Activated CD4-positive, CD25-positive, alpha-beta regulatory T cell treated with anti-CD3 and anti-CD28 coated beads, Interleukin-2, amount 50 U/mL, for 16 hours (primary cell): ENCODE measurements at places on chromosomes 5 and 9.

DNA sequence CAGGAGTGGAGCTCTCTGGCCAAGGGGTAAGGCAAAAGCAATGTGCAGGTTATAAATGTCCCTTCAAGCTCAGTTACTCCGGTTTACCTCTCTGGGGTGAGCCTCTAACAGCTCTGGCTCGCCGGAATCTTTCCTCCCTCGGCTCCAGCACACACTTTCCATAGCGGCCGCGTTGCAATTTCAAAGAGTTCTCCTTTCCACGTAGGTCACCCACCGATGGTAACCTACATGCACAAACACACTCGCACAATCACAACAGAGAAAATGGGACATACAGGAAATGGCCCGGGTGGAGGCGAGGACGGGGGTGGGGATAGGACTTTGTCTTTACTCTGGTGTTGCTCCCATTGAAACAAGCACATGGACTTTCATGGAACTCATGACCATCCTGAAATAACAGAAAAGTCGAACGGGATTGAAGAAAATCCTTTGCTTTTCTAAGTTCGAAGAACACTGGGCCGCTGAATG lies 1.2 kb downstream of the LHFPL2 start:
- DNase-seq: no peak

GRCh38 chr9:136108648-136109266 lies 9.9 kb downstream of the TMEM250 start:
- DNase-seq: no peak

DNA sequence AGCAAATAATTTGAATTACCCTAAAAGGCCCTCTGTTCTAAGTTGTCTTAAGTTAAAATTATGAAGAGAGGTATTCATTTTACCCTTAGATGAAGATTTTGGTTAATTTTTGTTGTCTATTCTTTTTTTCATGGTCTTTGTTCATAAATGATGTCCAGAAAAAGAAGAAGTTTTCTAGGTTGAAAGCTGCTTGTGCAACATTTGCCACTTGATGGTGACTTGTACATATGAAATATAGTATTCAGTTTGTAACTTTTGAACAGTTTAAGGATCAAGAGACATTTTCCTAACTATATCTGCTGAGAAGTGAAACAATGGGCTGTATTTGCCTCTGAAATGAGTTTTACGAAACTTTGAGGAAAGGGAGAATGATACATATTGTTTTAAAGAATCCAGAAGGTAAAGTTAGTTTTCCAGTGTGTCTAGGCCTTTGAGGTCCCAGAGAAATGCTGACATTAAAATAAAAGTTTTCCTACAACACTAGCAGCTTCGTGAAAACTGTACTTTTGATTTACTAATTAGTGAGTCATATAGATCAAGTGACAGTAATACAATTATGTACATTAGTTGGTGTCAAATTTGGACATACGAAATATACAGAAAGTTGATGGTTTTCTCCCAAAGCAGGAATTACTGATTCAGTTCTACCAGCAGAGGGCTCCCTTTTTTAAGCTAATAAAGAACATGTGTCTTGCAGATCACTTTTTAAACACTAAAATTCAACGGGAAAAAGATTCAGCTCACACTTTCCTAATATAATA lies 70.5 kb downstream of the PIK3R1 start:
- no peak for DNase-seq

DNA sequence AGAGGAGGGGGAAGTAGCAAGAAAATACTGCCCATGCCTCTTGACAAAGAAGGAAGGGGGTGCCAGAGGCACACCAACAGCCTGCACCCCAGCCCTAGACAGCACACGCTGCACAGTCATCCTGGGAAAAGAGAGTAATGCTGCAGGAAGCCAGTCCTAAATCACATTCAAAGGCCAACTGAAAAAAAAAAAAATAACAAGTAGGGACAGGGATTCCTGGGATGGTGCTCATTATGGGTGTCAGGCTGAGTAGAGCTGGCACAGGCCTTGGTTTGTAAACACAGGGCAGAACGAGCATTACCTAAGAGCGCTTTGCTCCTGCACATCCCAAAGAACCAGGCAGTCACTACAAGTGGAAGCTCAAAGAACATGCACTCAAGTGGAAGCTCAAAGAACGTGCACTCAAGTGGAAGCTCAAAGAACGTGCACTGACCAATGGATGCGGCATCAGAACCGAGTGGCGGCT lies 7.8 kb downstream of the RAPGEF1 start:
- DNase-seq: no peak

GRCh38 chr5:93580927-93581445 lies at the start of gene NR2F1-AS1:
Gene NR2F1-AS1, minus strand, starts transcription at chr5:93581219.
- DNase-seq: no peak

GRCh38 chr5:14757850-14758249 lies 93.3 kb downstream of the OTULIN start:
- no peak for DNase-seq

- DNase-seq: no peak
Observed at GRCh38 chr5:178454303-178454702, 135.9 kb downstream of the COL23A1 start.

- DNase-seq: peak; percentile 62
Observed at GRCh38 chr5:132500931-132501628, 10.5 kb upstream of the IRF1 start.

DNA sequence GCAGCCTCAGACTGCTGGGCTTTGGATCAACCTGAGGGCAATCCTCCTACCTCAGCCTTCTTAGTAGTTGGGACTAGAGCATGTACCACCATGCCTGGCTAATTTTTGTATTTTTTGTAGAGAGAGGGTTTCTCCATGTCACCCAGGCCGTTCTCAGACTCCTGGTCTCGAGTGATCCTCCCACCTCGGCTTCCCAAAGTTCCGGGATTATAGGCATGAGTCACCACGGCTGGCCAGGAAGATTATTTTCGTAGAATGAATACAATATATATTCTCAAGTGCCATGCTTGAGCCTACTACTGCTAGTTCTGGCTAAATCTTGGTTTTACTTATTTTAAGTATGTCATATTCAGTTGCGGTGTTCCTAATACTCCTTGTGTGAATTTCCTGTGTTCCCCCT lies 88.2 kb upstream of the CLINT1 start:
- DNase-seq: no peak

DNA sequence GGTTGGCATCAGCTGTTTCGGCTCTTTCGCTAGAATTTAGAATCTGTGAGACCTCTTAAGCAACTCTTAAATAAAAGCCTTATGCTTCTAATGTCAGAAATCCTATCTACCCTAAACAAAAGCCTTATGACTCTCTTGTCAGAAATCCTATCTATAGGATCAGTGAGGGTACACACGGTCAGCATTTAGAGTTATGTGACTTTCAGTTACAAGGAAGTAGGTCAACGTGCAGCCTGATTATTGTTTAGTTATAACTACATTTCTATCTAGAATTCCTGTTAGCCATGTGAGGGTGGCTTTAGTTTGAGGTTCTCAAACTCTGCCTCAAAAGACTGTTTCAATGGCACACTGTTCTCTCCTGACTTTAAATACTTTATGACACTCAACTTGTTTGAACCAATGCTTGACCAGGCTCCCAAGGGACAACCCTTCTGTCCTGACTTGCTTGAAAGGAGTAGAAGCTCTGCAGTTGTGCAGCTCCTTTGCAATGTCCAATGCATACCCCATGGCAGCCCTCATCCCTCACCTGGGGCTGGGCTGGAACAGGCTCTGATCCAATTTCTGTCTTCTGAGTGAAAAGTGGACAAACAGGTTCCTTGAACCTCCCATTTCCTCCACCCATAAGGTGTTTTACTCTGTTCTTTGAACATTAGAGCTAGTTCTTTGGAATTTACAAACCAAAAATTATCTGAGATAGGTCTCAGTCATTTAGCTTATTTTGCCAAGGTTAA lies 251.6 kb upstream of the PIK3R1 start:
- no peak for DNase-seq

DNA sequence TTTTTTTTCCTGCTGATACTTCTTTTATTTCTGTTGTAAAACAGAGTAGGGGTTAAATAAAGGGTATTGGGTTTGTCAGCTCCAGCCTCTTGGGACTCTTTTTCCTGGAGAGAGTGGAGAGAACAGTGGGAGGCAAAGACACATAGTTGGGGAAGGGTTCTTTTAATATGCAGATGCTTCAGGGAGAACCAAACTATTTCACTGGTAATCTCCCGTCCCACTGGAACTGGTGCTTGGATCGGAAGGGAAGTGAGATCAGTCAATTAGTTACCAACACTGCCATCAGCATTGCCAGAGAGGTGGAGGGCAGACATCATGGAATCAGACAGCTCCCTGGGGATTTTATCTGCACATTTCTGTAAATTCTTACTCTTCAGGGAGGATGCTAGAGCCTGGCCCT lies 47.6 kb upstream of the ELOVL7 start:
- no peak for DNase-seq

- no peak for DNase-seq
Observed at GRCh38 chr5:30197662-30198061, 995.8 kb upstream of the CDH6 start.

GRCh38 chr9:922731-923130 lies 53.7 kb upstream of the DMRT3 start:
- no peak for DNase-seq
